Large intestine (tissue), 12 donors: ENCODE measurements at places on chromosomes 5 and 9. TPM values are rescaled to one million over a fixed set of nuclear protein-coding genes. Genes with fewer than 3 reads are reported as not detected.

- H3K4me1 ChIP-seq, result no peaks in the 10 kb centered on the region
- H3K27ac ChIP-seq, result no peak overlapping the region
- H3K4me3 ChIP-seq, result no peak overlapping the region
Observed at GRCh38 chr9:100160021-100160420, 61.0 kb downstream of the INVS start.

- H3K36me3 ChIP-seq, result no peaks in the 10 kb centered on the region
- DNase-seq, result no peak
- no peak overlapping the region for H3K4me3 ChIP-seq
- H3K27me3 ChIP-seq, result peaks cover 22% of the 10 kb centered on the region
Observed at GRCh38 chr5:133807348-133807747, 161.1 kb downstream of the C5orf15 start.

GRCh38 chr5:29148073-29148472 lies 2045.4 kb upstream of the CDH6 start:
- no peak overlapping the region for H3K4me3 ChIP-seq
- H3K4me1 ChIP-seq, result no peaks in the 10 kb centered on the region
- no peaks in the 10 kb centered on the region for H3K27me3 ChIP-seq

- no peak overlapping the region for H3K27ac ChIP-seq
- H3K27me3 ChIP-seq, result no peaks in the 10 kb centered on the region
- H3K4me1 ChIP-seq, result no peaks in the 10 kb centered on the region
- no peak overlapping the region for H3K4me3 ChIP-seq
- no peaks in the 10 kb centered on the region for H3K36me3 ChIP-seq
Observed at GRCh38 chr5:159463590-159464321, 133.5 kb upstream of the IL12B start.

DNA sequence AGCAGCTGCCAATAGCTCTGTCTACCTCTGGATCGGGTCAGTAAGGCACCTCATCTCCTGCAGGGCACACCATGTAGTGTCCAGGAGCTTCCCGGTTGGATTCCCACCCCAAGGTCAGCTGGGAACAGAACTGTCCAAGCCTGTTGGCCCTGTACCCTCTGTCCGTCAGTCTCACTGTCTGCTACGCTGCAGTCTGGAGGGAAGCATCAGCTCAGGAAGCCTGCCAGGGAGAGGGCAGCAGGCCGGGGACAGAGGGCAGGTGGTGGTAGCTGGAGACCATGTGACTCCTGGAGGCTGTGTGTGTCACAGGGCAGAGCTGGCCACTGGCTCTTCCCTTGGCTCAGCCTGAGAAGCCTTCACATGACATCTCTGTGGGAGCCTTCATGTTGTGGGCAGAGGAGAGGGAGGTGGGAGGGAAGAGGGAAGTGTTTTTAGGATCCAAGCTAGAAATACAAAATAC lies 134.5 kb downstream of the SEC61B start:
- H3K4me1 ChIP-seq, result no peaks in the 10 kb centered on the region
- H3K27me3 ChIP-seq, result peaks cover 22% of the 10 kb centered on the region
- no peak overlapping the region for H3K27ac ChIP-seq
- H3K36me3 ChIP-seq, result no peaks in the 10 kb centered on the region

DNA sequence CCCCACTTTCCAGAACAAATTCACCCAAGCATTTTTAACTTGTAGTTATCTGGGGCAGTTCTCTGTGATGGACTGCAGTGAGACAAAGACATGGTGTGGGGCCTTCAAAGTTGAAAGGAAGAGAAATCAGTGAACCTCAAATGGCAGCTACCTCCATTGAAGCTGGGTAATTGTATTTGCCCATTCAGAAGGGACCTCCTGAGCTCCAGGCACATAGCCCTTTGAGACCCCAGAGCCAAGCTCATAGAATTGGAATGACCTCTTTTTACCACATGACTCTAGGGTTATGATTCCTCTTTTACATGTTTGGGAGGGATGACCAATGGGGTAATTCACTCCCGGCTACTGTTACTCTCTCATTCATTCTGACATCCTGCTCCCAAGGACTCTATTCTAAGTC lies 368.4 kb upstream of the ITGA1 start:
- no peaks in the 10 kb centered on the region for H3K36me3 ChIP-seq
- H3K4me3 ChIP-seq, result no peak overlapping the region
- H3K4me1 ChIP-seq, result no peaks in the 10 kb centered on the region
- H3K27me3 ChIP-seq, result no peaks in the 10 kb centered on the region
- no peak overlapping the region for H3K27ac ChIP-seq

DNA sequence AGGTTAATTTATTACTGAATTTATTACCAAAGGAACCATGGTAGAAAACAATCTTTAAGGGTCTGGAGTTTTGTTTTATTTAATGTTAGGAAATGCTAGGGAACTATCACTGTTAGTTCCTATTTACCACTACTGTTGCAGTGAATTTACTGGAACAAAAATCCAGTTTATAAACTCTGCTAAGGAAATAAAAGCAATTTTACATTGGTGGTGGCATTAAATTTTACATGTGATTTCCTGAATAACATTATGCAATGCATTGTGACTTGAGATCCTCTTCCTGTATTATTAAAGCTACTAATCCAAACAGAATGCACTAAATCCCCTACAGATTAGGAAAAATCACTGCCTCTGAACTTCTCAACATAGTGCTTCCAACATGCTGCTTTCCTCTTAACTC lies 599.5 kb upstream of the PTGER4 start:
- H3K27me3 ChIP-seq, result no peaks in the 10 kb centered on the region
- no peaks in the 10 kb centered on the region for H3K4me1 ChIP-seq
- H3K4me3 ChIP-seq, result no peak overlapping the region
- H3K27ac ChIP-seq, result no peak overlapping the region

GRCh38 chr9:16469184-16469583 lies 401.3 kb downstream of the BNC2 start:
- DNase-seq, result no peak
- no peaks in the 10 kb centered on the region for H3K36me3 ChIP-seq
- H3K27ac ChIP-seq, result no peak overlapping the region
- no peaks in the 10 kb centered on the region for H3K4me1 ChIP-seq
- H3K27me3 ChIP-seq, result no peaks in the 10 kb centered on the region

GRCh38 chr9:132210472-132211145 lies 48.8 kb downstream of the NTNG2 start:
- H3K4me1 ChIP-seq, result peaks cover 2% of the 10 kb centered on the region
- H3K27me3 ChIP-seq, result peaks cover 19% of the 10 kb centered on the region
- H3K36me3 ChIP-seq, result no peaks in the 10 kb centered on the region
- DNase-seq, result no peak
- H3K27ac ChIP-seq, result no peak overlapping the region
- H3K4me3 ChIP-seq, result no peak overlapping the region

DNA sequence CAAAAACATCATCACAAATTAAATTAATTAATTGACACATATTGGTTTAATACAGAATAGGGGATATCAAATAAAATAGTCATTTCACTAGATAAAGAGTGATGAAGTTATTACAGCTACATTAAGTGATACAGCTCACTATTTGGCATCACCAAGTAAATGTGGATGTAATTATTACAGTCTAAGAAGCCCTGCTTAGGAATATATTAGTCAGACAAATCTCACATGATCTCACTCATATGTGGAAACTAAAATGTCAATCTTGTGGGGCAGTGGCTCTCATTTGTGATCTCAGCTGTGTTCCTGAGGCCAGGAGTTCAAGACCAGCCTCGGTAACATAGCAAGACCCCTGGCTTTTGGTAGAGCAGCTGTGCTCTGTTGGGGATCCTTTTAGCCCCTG lies 233.4 kb upstream of the RGMB start:
- no peak for DNase-seq
- no peaks in the 10 kb centered on the region for H3K36me3 ChIP-seq
- no peaks in the 10 kb centered on the region for H3K4me1 ChIP-seq
- no peaks in the 10 kb centered on the region for H3K27me3 ChIP-seq
- H3K4me3 ChIP-seq, result no peak overlapping the region

GRCh38 chr5:133230823-133231578 lies 179.2 kb downstream of the HSPA4 start:
- H3K27ac ChIP-seq, result no peak overlapping the region
- peaks cover 23% of the 10 kb centered on the region for H3K4me1 ChIP-seq
- no peak for DNase-seq
- no peaks in the 10 kb centered on the region for H3K36me3 ChIP-seq

GRCh38 chr9:95796029-95796428 lies 79.5 kb upstream of the ERCC6L2 start:
- no peak overlapping the region for H3K4me3 ChIP-seq
- H3K36me3 ChIP-seq, result no peaks in the 10 kb centered on the region
- H3K4me1 ChIP-seq, result no peaks in the 10 kb centered on the region
- no peaks in the 10 kb centered on the region for H3K27me3 ChIP-seq

GRCh38 chr5:252546-252945 lies 18.9 kb upstream of the PDCD6 start:
- H3K4me1 ChIP-seq, result peaks cover 6% of the 10 kb centered on the region
- no peak overlapping the region for H3K4me3 ChIP-seq
- DNase-seq, result no peak
- H3K27ac ChIP-seq, result no peak overlapping the region
- peaks cover 53% of the 10 kb centered on the region for H3K36me3 ChIP-seq
- H3K27me3 ChIP-seq, result no peaks in the 10 kb centered on the region

DNA sequence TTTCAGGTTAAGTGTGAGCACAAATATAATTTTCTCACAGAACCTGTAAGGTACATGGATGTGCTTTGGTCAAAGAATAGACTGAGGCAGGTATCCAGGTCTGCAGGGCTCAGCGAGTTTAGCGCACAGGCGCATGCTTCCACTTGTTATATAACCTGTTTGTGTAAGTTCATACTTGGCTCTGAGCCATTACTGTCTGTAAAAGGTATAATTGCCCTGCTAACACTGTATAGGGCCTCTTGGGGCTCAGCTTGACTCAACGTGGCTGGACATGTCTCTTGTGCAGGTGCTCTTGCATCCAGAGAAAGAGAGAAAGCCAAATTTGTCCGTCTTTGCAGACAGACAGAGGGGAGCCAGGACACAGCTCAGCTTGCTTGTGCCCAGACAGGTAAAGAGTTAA lies 759.6 kb downstream of the MTRR start:
- no peaks in the 10 kb centered on the region for H3K4me1 ChIP-seq
- H3K36me3 ChIP-seq, result no peaks in the 10 kb centered on the region
- H3K27me3 ChIP-seq, result no peaks in the 10 kb centered on the region
- H3K27ac ChIP-seq, result no peak overlapping the region
- no peak for DNase-seq

- H3K4me1 ChIP-seq, result no peaks in the 10 kb centered on the region
- no peak overlapping the region for H3K27ac ChIP-seq
- no peaks in the 10 kb centered on the region for H3K36me3 ChIP-seq
- no peak for DNase-seq
- peaks cover 2% of the 10 kb centered on the region for H3K27me3 ChIP-seq
Observed at GRCh38 chr5:149200355-149200754, 59.1 kb downstream of the ABLIM3 start.

- H3K4me1 ChIP-seq, result no peaks in the 10 kb centered on the region
- DNase-seq, result no peak
- no peak overlapping the region for H3K27ac ChIP-seq
- H3K36me3 ChIP-seq, result no peaks in the 10 kb centered on the region
- H3K4me3 ChIP-seq, result no peak overlapping the region
Observed at GRCh38 chr9:132042324-132042723, 37.3 kb downstream of the MED27 start.

DNA sequence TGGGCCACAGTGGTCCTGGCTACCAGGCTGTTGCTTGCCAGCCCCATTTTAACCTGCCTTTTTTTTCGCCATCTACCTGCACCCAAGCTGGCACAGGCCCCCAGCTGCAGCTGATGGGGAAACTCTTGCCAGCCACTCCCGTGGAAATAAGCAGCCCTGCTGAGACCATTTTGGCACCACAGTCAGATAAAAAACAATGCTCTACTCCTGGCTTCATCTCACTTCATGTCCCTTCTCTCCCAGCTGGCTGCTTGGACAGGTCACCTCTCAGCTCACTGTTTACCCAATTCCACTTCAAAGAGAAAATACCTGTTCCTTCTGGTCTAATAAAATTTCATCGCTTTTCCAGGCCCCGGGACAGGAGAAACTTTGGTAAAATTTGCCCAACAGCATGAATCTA lies 322.6 kb upstream of the SLC30A5 start:
- H3K27me3 ChIP-seq, result no peaks in the 10 kb centered on the region
- no peaks in the 10 kb centered on the region for H3K36me3 ChIP-seq
- H3K4me3 ChIP-seq, result no peak overlapping the region
- DNase-seq, result no peak

DNA sequence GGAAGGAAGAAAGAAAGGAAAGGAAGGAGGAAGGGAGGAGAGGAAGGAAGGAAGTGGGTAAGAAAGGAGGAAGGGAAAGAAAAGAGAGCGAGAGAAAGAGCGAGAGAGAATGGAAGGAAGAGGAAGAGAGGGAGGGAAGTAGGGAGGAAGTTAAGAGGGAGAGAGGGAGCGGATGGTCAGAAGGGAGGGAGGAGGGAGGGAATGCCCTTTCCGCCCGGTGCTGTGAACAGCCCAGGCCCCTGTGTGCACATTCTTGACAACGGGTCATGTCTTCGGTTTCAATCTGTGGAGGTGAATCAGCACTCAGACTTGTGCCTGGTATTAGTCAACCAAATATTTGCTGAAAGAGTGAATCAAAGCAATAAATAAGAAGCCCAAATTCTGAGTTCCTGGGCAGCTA lies 39.2 kb downstream of the PRUNE2 start:
- peaks cover 12% of the 10 kb centered on the region for H3K27me3 ChIP-seq
- H3K27ac ChIP-seq, result no peak overlapping the region
- H3K36me3 ChIP-seq, result no peaks in the 10 kb centered on the region
- no peaks in the 10 kb centered on the region for H3K4me1 ChIP-seq
- no peak for DNase-seq

GRCh38 chr9:133472277-133472645 lies 6.6 kb downstream of the SLC2A6 start:
- no peak for DNase-seq
- no peak overlapping the region for H3K27ac ChIP-seq
- peaks cover 18% of the 10 kb centered on the region for H3K36me3 ChIP-seq

MAML1 gene
- 29.9 TPM for polyA plus RNA-seq

OLFML2A gene
- 11.7 TPM for polyA plus RNA-seq

IDNK gene
- polyA plus RNA-seq, result 12.9 TPM

BAAT gene
- 0.60 TPM for polyA plus RNA-seq

LCN10 gene
- polyA plus RNA-seq, result 7.8 TPM

JADE2 gene
- polyA plus RNA-seq, result 29.9 TPM

IL31RA gene
- 0.03 TPM for polyA plus RNA-seq

SHOC1 gene
- polyA plus RNA-seq, result 0.10 TPM

BTNL3 gene
- polyA plus RNA-seq, result 158 TPM

PCDHGB6 gene
- 2.9 TPM for polyA plus RNA-seq

DRD1 gene
- polyA plus RNA-seq, result 0.04 TPM

TRIP13 gene
- 8.3 TPM for polyA plus RNA-seq

CER1 gene
- 0.06 TPM for polyA plus RNA-seq

ANKRD20A1 gene
- 0.73 TPM for polyA plus RNA-seq

AK8 gene
- 2.6 TPM for polyA plus RNA-seq
